Stimulated activated CD8-positive, alpha-beta memory T cell treated with anti-CD3 and anti-CD28 coated beads, Interleukin-4, amount 100 ng/mL, for 24 hours (primary cell): ENCODE measurements at places on chromosomes 2 and 18.

GRCh38 chr2:53202063-53202462 is 565.5 kb upstream of the CHAC2 start:
- no peak for DNase-seq

GRCh38 chr2:141411419-141411818 is 719.4 kb downstream of the LRP1B start:
- no peak for DNase-seq

- DNase-seq, result no peak
Observed at GRCh38 chr2:54947646-54948045, 102.6 kb downstream of the RTN4 start.

DNA sequence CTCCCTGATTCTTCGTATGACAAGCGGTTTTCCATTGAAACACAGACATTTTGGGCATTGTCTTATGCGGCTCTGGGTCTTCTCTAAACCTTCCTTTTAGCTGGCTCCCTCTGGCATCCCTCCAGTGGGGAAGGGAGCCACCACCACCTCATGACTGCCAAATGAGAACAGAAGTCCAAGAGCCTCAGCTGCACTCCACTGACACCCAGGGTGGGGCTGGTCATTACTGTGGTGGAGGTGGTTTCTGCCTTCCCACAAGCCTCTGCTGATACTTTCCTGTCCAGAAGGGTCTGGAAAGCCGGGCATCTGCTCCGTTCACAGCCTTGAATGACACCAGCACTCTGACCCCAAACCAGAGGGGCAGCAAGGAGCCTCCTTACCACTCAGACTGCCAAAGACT is 213.5 kb downstream of the ZNF516 start:
- DNase-seq, result no peak

GRCh38 chr18:47931718-47932103 is 1.3 kb upstream of the SMAD2 start:
- no peak for DNase-seq

GRCh38 chr18:58915006-58915799 is 50.5 kb downstream of the ZNF532 start:
- no peak for DNase-seq

- DNase-seq, result no peak
Observed at GRCh38 chr2:237064203-237065070, 21.3 kb upstream of the COPS8 start.
